ENCODE measurements at places on chromosomes 1 and 21. TPM values are rescaled to one million over a fixed set of nuclear protein-coding genes. Genes with fewer than 3 reads are reported as not detected.

LCE3E gene
- total RNA-seq: not detected

SYNC gene
- total RNA-seq: 0.62 TPM

CNKSR1 gene
- total RNA-seq: 1.6 TPM

SH2D1B gene
- total RNA-seq: 6.3 TPM

BATF3 gene
- 2.0 TPM for total RNA-seq

TTC39A gene
- total RNA-seq: 0.53 TPM

DNA sequence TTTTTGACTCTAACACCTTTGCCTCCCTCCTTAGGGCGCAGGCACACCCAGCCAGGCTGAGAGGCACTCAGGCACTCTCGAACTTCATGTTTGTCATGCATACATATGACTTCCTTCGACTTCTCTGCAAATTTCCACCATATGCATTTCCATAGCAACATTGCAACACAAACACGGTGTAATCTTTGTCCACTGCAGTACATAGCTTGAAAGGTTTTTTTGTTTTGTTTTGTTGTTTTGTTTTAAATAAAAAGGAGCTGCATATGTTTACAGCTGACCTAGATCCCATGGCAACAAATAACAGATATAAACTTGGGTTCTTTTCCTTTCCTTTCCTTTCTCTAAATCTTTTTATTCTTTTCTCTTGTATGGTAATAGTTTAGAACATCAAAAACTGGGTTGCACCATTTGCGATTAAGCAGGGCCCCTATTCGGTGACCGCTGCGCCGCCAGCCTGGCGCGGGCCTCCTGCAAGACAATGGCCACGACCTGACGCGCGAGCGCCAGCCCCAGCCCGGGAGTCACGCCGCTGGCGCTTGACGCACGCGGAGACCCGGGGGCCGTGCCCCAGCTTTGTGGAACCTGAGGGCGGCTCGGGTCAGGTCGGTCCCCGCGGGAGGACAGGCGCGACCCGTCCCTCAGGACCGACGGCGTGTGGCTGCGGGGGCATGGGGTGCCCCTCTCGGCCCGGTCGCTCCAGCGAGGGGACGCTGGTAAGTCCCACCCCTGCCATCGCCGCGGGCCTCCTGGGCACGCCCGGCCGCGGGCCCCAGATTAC lies 35.2 kb downstream of the CCN1 start:
- H3K27me3 ChIP-seq: no peaks in the 10 kb centered on the region
- DNase-seq: no peak
- H3K4me1 ChIP-seq: peaks cover 5% of the 10 kb centered on the region
- H3K27ac ChIP-seq: no peak overlapping the region

DNA sequence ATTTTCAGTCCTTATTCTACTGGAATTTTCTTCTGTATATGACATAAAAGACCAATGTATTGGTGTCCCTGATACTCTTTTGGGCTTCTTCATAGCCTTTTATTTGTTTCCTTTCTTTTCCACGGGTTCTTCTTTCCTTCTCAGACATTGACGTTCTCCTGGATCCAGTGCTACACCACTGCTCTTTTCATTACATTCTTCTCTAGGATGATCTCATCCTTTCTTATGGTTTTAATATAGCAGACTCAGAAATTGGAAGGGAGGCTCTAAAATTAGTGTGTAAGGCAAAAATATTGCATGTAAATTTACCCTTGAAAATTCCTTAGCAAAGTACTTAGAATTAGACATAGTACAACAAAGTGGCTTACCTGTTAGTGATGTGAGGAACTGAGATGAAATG lies 65.3 kb downstream of the SELENOF start:
- H3K4me1 ChIP-seq: no peaks in the 10 kb centered on the region
- no peaks in the 10 kb centered on the region for H3K27me3 ChIP-seq
- no peaks in the 10 kb centered on the region for H3K36me3 ChIP-seq
- no peak overlapping the region for H3K4me3 ChIP-seq

DNA sequence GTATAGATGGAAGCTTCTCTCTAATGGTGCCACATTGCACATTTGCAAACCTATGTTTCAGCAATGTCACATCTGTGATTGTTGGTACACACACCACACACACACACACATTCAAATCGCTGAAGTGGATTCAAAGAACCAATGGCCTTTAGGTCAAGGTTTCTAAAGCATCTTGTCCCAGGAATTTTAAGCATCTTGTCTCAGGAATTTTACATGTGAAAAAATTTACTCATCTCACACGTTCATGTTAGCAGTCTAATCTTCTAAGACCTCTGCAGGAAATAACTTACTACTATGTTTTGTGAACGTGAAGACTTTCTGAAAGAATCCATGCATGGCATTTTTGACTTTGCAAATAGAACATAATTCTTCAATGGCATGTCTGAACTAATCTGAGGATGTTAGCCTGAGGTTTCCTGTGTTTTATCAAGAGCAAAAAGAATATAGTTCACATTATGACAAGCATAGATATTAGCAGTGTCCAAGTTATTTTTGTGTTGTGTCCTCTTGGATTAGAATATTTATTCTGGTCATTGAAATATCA lies 125.1 kb downstream of the CYYR1 start:
- no peaks in the 10 kb centered on the region for H3K27me3 ChIP-seq
- no peak overlapping the region for H3K4me3 ChIP-seq
- H3K36me3 ChIP-seq: no peaks in the 10 kb centered on the region
- H3K4me1 ChIP-seq: no peaks in the 10 kb centered on the region
- H3K27ac ChIP-seq: no peak overlapping the region
- DNase-seq: no peak

- peaks cover 3% of the 10 kb centered on the region for H3K4me1 ChIP-seq
- no peaks in the 10 kb centered on the region for H3K36me3 ChIP-seq
Observed at GRCh38 chr1:111720977-111721786, 18.0 kb downstream of the INKA2 start.

GRCh38 chr21:36478207-36478701 lies 1.7 kb downstream of the CLDN14 start:
- no peak overlapping the region for H3K27ac ChIP-seq
- peaks cover 63% of the 10 kb centered on the region for H3K27me3 ChIP-seq
- H3K4me1 ChIP-seq: peaks cover 2% of the 10 kb centered on the region
- DNase-seq: no peak
- no peak overlapping the region for H3K4me3 ChIP-seq

DNA sequence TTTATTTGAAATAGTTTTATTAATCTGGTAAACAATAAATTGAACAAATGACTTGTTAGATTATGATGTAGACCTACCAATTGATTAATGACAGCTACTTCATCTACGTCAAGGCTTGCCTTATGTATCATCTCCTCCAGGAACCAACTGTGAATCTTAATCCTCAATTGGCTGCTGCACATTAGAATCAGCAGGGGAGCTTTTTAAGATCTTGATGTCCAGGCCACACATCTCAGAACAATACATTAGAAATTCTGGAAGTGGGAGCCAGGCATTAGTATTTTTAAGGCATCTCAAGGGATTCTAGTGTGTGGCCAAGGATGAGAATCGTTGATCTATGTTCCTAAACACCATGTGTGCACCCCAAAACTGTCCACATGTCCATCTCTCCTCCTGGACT lies 52.0 kb upstream of the LYPLAL1 start:
- DNase-seq: no peak
- H3K36me3 ChIP-seq: no peaks in the 10 kb centered on the region
- H3K4me3 ChIP-seq: no peak overlapping the region
- no peaks in the 10 kb centered on the region for H3K27me3 ChIP-seq
- no peaks in the 10 kb centered on the region for H3K4me1 ChIP-seq

DNA sequence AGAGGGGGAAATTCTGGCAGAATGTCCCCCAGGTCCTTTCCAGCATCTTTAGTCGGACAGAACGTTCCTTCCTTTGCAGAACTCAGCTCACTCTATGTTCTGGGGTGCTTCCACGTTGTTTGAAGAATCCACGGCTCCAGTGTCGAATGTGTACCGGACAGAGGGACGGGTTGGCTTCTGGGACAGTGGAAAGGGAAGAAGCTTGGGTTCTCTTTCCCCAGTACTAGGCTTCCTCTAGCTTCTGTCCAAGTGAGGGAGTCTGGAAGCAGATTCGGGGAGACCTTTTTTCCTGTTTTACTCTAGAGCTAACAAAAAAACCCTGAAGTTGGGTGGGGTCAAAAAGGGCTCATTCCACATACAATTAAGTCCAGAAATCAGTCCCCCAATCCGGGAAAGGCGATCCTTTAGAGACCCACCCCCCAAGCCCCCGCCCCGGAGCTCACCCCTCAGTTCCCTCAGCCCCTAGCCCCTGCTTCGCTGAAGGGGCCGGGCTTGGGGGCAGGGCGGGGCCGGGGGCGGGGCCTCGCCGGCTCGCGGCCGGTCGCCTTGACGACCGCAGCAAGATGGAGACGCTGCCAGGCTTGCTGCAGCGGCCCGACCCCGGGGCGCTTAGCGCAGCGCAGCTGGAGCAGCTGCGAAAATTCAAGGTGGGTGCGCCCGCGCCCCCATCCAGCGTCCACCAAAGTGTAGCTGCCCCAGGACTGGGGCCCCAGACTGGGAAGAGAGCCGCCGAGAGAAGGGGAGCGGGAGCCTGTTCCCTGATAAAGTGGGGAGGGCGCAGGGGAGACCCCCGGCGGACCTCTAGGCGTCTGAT lies at the start of gene RIIAD1:
RIIAD1 (plus strand) TSS at position 549 of the 814 bp plus-strand sequence; CDS start at position 564, 15 bp downstream.
- H3K4me3 ChIP-seq: no peak within 1 kb of the TSS
- no peak within 1 kb of the TSS for H3K27ac ChIP-seq
- peaks cover 39% of the 10 kb centered on the region for H3K27me3 ChIP-seq
- peak; percentile 58 for DNase-seq
- peaks cover 5% of the 10 kb centered on the region for H3K4me1 ChIP-seq

DNA sequence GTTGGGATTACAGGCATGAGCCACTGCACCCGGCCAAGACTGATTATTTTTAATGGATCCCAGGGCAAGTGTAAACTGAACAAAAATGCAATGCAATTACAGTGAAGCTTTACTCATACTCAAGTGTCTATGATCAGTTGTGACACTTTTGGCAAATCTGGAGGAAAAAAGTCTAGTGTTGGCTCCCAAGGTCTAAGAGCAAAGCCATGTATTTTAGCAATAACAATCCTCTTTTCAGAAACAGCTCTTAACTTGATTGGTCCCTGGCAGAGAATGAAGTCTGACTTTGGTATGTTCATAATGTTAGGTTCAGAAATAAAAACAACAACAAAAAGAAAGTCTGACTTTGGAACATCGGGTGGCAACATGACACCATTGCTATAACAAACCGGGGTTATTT lies 40.2 kb upstream of the C1orf53 start:
- H3K36me3 ChIP-seq: no peaks in the 10 kb centered on the region
- DNase-seq: no peak
- no peaks in the 10 kb centered on the region for H3K27me3 ChIP-seq
- H3K4me1 ChIP-seq: no peaks in the 10 kb centered on the region
- no peak overlapping the region for H3K27ac ChIP-seq

GRCh38 chr21:15875286-15875685 lies 145.5 kb downstream of the USP25 start:
- H3K4me1 ChIP-seq: no peaks in the 10 kb centered on the region
- no peak overlapping the region for H3K27ac ChIP-seq
- peaks cover 53% of the 10 kb centered on the region for H3K36me3 ChIP-seq

GRCh38 chr1:21280482-21280881 lies 9.8 kb downstream of the ECE1 start:
- peaks cover 21% of the 10 kb centered on the region for H3K4me1 ChIP-seq
- H3K36me3 ChIP-seq: no peaks in the 10 kb centered on the region
- no peak for DNase-seq
- no peak overlapping the region for H3K27ac ChIP-seq
- no peaks in the 10 kb centered on the region for H3K27me3 ChIP-seq

DNA sequence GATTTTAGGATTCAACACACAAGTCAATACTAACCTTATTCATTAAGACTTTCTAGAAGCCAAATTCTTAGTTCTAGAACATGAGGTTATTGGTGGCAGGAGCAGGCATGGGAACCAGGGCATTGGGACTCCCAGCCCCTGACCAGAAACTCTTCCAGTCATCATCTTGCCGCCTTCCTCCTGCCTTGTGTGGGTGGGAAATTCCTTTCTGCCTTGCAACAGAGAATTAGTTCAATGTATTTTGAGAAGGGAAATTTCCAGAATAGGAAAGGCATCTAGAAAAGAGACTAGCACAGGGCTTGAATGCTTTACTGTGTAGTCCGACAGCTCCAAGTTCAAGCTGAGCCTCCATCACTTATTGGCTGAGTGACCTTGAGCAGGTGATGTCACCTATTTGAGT lies 8.7 kb downstream of the GRHL3 start:
- no peak for DNase-seq
- H3K4me3 ChIP-seq: no peak overlapping the region
- no peaks in the 10 kb centered on the region for H3K36me3 ChIP-seq
- H3K27ac ChIP-seq: no peak overlapping the region
- H3K4me1 ChIP-seq: no peaks in the 10 kb centered on the region

DNA sequence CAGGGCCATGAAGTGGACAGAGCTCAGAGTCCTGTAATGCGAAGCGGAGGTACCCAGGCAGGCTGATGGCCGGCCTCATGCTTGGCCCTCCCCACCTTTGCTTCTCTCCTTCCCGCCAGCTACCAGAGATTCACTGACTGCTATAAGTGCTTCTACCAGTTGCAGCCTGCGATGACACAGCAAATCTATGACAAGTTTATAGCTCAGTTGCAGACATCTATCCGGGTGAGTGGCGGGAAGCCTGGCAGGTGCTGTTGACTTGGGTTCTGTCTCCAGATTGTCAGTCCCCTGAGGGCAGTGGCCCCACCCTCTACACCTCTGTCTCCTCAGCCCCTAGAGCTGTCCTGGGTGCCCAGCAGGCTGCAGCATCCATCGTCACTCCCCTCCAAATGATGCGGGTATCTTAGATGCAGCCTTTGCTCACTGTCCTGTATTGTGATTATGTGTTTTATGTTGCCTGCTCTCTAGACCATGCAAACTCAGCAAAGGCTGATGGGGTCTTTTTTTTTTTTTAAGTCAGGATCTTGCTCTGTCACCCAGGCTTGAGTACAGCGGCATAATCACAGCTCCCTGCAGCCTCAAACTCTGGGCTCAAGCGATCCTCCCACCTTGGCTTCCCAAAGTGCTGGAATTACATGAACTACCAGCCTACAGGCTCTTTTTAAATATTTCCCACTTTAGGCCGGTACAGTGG lies 9.6 kb upstream of the BGLAP start:
- no peak overlapping the region for H3K27ac ChIP-seq
- peaks cover 9% of the 10 kb centered on the region for H3K4me1 ChIP-seq
- no peak overlapping the region for H3K4me3 ChIP-seq
- no peak for DNase-seq
- H3K27me3 ChIP-seq: no peaks in the 10 kb centered on the region

DNA sequence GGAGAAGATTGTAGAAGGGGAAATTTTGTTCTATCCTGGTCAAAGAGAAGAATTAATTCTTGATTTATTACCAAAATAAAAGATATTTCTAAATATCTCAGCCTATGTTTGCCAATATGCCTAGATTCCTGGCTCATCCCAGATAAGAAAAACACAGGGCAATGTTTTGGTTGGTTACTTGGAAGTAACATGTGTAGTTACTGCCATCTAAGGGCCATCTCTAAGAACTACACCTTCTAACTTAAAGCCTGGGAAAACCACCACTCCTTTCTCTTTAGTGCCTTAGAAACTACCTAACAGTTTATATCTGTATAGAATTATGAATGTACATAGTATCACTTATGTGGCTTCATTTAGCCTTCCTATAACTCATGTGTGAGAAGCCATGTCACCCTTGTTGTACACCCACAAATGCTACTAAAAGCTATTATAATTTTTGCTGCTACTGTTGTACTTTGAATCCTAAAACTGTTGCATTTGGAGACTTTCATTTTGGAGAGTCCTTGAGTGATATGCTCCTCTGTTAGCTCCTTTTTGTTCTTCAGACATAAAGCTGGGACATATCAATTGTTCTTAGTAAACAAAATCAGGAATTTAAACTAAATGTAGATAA lies 4.5 kb downstream of the AIM2 start:
- DNase-seq: peak; percentile 60
- no peak overlapping the region for H3K4me3 ChIP-seq
- no peaks in the 10 kb centered on the region for H3K36me3 ChIP-seq
- H3K27ac ChIP-seq: no peak overlapping the region
- H3K27me3 ChIP-seq: no peaks in the 10 kb centered on the region

Measured in K562 (cell line).